Central memory CD8-positive, alpha-beta T cell (primary cell): ENCODE measurements at places on chromosomes 16 and 17.

DNA sequence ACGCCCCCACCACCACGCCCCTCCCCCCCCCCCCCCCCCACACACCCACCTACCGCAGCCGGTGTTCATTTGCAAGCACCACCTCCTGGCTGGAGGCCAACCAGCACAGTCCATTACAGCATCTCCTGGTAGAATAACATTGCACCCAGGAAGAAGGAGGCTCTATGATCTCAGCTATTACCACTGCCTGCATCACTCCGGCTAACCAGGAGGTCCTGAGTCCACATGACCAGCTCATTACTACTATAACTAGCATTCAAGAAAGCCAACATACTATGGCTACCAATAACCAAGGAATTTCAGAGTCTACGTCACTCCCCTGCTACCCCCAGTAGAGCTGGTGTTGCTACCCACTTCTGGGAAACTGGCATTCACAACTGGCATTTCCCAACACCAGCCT lies 81.1 kb upstream of the ALOX12 start:
- H3K27ac ChIP-seq = no peak overlapping the region
- peaks cover 25% of the 10 kb centered on the region for H3K27me3 ChIP-seq
- peaks cover 2% of the 10 kb centered on the region for H3K36me3 ChIP-seq
- no peak for DNase-seq

- H3K27me3 ChIP-seq = peaks cover 100% of the 10 kb centered on the region
- H3K4me3 ChIP-seq = peak overlapping the region; percentile 75
- H3K36me3 ChIP-seq = peaks cover 21% of the 10 kb centered on the region
- H3K27ac ChIP-seq = peak overlapping the region; percentile 87
- peaks cover 38% of the 10 kb centered on the region for H3K4me1 ChIP-seq
- no peak for DNase-seq
These were observed 1.0 kb upstream of the HOXB13 start for GRCh38 chr17:48729335-48730239.

DNA sequence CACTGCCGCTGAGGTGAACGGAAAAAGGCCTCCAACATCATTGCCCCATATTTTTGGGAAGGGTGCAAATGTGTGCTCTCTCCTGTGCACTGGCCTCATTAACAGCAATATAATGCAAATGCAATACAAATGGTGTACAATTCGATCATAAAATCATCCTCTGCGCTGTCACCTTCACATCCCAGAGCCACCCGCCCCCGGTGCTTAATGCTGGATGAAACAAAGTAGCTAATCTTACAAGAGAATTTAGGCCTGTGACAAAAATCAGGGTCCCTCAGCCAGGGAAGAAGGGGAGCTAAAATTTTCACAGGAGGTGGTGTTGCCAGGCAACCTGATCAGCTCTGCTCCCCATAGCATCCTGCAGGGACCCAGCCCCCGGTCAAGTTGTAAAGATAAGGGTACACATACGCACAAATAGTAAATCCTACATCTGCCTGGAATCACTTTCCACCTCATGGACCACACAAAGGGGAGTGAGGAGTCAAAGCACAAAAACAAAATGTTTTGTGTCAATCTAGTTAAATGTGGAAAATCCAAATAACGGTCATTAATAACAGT lies 3.0 kb downstream of the TBC1D16 start:
- peaks cover 9% of the 10 kb centered on the region for H3K27me3 ChIP-seq
- H3K4me3 ChIP-seq = no peak overlapping the region
- peaks cover 14% of the 10 kb centered on the region for H3K4me1 ChIP-seq
- DNase-seq = no peak
- H3K27ac ChIP-seq = no peak overlapping the region

DNA sequence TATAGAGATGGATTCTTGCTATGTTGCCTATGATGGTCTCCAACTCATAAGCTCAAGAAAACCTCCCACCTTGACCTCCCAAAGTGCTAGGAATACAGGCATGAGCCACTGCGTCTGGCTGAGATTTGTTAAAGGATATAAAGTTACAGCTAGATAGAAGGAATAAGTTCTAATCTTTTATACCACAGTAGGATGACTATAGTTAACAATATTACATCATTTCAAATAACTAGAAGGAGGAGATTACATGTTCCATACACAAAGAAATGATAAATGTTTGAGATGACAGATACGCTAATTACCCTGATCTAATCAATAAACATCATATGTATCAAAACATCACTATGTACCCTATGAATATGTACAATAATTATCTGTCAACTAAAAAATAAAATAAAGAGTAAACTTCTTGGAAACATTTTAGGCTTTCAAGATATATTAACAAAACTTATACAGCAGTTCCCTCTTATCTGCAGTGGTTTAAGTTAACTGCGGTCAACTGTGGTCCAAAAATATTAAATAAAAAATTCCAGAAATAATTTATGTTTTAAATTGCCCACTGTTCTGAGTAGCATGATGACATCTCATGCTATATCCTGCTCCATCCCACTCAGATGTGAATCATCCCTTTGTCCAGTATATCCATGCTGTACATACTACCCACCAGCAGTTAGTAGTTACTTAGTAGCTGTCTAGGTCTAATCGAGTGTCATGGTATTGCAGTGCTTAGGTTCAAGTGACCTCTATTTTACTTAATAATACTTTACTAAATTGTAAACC lies 129.2 kb upstream of the NACA2 start:
- no peaks in the 10 kb centered on the region for H3K27me3 ChIP-seq
- H3K27ac ChIP-seq = no peak overlapping the region
- no peaks in the 10 kb centered on the region for H3K36me3 ChIP-seq
- DNase-seq = no peak
- H3K4me3 ChIP-seq = no peak overlapping the region
- H3K4me1 ChIP-seq = no peaks in the 10 kb centered on the region

DNA sequence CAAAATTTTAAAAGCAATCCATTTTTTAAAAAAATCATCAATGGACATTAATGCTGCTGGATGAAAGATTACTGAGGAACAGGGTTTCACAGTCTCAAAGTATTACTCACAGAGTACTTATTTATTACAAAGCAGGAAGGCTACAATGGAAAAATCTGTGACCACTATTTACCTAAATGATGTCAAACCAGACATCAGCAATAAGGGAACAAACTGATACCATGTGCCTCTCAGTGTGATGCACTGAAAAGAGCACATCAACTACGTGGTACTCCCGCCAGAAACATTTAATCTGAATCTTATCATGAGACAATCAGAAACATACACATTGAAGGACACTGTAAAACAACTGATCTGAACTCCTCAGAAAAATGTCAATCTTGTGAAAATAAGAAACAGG lies 124.2 kb downstream of the PARN start:
- H3K27me3 ChIP-seq = no peaks in the 10 kb centered on the region
- no peak for DNase-seq
- H3K4me1 ChIP-seq = peaks cover 28% of the 10 kb centered on the region
- H3K4me3 ChIP-seq = no peak overlapping the region

DNA sequence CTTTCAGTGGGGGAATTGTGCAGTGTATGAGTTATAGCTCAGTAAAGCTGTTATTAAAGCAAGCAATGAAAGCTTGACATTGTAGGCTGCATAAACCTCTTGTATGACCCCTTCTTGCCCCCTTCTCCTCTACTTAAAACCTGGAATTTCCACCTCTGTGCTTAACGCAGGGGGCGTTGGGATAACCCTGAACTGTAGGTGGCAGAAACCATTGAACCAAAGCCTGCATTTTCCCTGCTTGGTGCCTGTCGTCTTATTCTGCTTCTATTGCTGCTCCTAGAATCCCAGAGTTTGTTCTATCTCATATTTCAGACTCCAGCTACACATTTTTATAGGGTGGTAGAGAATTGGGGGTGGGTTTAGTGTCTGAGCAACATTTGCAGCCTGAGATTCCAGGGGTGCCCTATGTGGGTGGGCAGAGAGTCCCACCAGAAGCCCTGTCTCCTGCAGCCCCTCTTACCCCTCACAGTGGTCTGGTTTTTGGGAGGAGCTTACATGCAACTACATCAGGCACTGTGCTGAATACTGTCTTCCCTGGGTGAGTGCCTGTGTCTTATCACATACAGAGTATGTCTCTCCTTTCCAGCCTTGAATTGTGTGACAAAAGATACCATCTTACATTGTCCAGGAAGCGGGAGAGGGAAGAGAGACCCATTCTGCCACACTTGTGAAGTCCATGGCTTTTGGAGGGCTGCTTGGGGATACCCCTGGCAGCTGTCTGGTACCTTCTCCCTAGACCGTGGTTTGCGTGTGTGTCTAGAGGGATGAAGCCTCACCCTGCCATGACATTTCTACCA lies 407.7 kb upstream of the EEF2KMT start:
- H3K4me3 ChIP-seq = no peak overlapping the region
- no peak overlapping the region for H3K27ac ChIP-seq
- peaks cover 9% of the 10 kb centered on the region for H3K27me3 ChIP-seq
- no peak for DNase-seq
- H3K4me1 ChIP-seq = no peaks in the 10 kb centered on the region

DNA sequence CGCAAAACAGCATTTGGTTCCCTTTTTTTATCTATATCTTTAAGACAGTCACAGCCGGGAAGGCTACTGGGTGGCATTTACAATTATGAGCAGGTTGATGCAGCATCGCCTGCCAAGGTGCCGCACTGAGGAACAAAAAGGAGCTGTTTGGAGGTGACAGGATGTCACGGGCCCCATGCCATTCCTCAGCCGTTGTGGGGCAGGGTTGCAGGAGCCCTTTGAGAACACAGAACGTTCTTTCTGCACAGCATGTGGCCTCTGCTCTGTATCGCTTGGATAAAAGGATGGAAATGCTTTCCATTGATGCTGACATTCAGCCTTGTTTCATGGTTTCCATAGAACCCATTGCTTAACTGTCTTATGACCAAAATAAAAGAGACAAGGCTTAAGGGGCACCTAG lies 141.9 kb upstream of the CDH5 start:
- DNase-seq = no peak
- H3K4me1 ChIP-seq = no peaks in the 10 kb centered on the region
- no peak overlapping the region for H3K4me3 ChIP-seq
- H3K36me3 ChIP-seq = peaks cover 1% of the 10 kb centered on the region
- peaks cover 48% of the 10 kb centered on the region for H3K27me3 ChIP-seq

- peaks cover 2% of the 10 kb centered on the region for H3K36me3 ChIP-seq
- DNase-seq = no peak
- H3K4me3 ChIP-seq = no peak overlapping the region
These were observed 97.3 kb downstream of the SDK2 start for GRCh38 chr17:73546770-73547536.

DNA sequence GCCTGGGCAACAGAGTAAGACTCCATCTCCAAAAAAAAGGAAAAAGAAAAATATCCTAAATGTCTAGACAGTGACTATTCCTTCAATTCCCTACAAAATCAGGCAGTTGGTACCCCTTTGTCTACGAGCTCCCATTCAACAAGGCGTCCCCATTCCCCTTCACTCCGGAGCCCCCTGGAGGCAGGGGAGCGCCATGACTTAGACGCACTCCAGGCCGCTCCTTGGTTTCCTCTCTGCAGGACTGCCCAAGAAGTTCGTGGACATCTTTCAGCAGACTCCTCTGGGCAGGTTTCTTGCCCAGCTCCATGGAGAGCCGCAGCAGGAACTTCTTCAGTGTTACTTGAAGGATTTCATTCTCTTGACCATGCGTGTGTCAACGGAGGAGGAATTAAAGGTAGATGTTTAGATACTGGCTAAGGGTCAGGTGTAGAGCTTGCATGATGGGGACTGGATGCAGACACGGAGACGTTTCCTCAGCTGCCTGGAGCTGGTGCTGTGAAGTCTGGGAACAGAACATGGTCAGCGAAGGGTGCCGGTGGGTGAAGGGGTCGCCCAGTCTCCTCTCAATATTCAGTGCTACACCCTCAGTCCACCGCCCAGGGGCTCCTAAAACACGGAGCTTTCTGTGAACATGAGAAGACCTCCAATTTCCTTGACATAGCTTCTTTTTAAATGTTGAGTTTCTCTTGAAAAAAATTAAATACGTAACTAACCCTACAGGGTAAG lies 53.3 kb upstream of the ENDOV start:
- no peak for DNase-seq
- H3K36me3 ChIP-seq = peaks cover 81% of the 10 kb centered on the region
- no peak overlapping the region for H3K27ac ChIP-seq
- H3K4me3 ChIP-seq = no peak overlapping the region
- H3K4me1 ChIP-seq = no peaks in the 10 kb centered on the region

DNA sequence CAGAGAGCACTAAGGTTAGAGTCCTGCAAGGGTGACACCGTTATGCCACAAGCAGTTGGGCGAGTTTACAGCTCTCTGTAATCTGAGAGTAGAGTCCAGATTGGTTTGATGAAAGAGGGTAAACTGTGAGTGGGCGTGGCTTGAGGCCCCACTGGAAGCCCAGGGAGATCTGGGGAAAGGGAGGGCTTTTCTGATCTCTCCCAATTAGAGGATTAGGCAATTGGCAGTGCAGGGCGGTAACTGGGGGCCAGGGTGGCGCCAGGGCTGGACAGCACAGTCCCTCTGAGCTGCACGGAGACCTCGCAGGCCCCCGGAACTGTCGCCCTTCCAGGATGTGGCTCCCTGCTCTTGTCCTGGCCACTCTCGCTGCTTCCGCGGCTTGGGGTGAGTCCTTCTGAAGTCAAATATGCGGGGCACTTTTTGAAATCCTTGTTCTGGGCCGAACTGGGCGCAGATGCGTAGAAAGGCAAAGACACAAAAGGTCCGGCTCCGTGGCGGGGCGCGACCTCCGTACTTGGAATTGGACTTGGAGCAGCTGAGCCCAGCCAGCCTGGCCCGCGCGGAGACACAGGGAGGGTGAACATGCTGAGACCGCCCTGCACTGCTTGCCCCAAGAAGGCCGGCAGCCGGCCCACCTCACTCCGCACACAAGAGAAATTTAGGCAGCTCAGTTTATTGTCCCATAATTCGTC lies 72.4 kb downstream of the CES1 start:
- H3K27me3 ChIP-seq = peaks cover 26% of the 10 kb centered on the region
- no peaks in the 10 kb centered on the region for H3K4me1 ChIP-seq
- peaks cover 2% of the 10 kb centered on the region for H3K36me3 ChIP-seq
- DNase-seq = no peak
- H3K4me3 ChIP-seq = no peak overlapping the region
- H3K27ac ChIP-seq = no peak overlapping the region

DNA sequence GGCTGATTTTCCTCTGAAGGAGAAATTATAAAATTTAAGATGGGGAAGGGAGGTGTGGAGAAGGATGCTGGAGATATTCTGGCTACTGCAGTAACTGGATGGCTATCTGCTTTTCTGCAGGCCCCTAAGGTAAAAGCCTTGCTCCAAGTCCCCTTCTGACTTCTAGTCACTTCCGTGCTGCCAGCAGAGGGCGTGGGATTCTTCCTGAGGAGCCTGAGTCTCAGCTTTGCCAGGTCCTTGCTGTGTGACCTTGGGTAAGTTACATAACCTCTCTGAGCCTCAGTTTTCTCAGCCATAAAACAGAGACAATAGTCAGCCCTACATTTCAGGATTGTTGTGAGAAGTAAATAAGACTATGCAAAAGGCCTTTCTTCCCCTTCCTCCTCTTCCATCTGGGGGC lies 24.3 kb upstream of the TMEM220 start:
- no peaks in the 10 kb centered on the region for H3K4me1 ChIP-seq
- no peak for DNase-seq
- no peak overlapping the region for H3K27ac ChIP-seq
- no peak overlapping the region for H3K4me3 ChIP-seq

DNA sequence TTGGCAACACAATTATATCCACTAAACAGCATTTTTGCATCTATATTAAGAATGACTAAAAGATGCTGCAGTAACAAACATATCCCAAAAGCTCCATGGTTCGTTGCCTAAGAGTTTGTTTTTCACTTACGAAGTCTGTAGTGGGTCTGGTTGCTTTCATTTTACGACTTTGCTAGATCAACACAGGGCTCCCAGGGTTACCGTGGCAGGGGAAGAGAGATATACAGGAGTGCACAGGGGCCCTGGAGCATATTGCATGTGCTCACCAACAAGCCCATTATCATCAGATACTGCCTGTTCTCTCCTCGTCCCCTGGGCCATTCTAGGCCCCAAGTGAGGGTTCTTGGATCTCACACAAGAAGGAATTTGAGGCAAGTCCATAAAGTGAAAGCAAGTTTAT lies 3.1 kb upstream of the MMP2 start:
- no peak overlapping the region for H3K4me3 ChIP-seq
- H3K4me1 ChIP-seq = peaks cover 6% of the 10 kb centered on the region
- H3K27ac ChIP-seq = no peak overlapping the region
- peaks cover 70% of the 10 kb centered on the region for H3K27me3 ChIP-seq
